Right renal cortex interstitium (tissue), 3 donors: ENCODE measurements at places on chromosomes 6 and 20. TPM values are rescaled to one million over a fixed set of nuclear protein-coding genes. Genes with fewer than 3 reads are reported as not detected.

DNA sequence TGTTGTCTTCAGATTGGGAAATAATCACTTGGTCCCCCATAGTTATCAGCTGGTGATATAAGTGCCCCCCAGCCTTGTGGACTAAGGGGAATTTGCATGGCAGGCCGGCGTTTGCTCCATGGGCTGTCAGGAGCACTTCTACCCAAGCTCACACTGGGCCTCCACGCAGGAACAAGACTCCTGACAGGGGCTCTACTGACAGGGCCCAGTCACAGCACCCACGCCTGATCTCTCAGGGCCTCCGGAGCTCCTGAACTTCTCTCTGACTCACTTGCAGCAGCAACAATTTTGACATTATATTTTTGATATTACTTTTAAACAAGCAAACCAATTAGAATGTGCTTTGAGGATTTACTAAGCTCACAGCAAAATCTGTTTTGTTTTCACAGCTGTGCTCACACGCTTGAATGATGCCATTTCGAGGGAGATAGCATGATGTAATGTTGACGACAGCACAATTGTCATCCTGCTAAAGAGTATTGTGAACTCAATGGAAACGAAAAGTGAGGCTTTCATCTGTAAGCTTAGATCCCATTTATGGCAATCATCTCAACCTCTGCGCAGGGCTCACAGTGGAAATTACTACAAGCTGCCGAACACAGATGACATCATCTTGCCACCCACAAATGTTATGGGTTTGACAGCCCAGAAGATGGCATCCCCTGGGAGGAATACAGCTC is 28.7 kb upstream of the TXNDC5 start:
- DNase-seq, result no peak

- no peak for DNase-seq
Observed at GRCh38 chr6:43665376-43665775, 20.5 kb downstream of the RSPH9 start.

DNA sequence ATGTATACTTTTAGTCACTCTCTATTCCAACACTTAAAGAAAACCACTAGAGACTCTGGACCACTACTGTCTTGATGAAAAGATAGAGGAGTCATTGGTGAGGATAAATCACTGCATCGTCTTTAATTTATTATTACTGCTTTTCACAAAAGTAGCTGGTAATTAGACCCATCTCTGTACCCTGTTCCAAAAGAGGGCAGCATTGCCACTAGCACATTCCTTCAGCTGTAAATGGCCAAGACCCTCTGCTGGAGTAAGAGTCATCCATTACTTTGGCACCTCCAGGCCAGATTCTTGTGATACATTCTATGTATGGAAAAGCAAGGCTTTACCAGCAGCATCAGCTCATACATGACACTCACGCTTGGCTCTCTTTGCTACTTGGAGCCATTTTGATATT is 49.5 kb upstream of the PREP start:
- DNase-seq, result no peak

DNA sequence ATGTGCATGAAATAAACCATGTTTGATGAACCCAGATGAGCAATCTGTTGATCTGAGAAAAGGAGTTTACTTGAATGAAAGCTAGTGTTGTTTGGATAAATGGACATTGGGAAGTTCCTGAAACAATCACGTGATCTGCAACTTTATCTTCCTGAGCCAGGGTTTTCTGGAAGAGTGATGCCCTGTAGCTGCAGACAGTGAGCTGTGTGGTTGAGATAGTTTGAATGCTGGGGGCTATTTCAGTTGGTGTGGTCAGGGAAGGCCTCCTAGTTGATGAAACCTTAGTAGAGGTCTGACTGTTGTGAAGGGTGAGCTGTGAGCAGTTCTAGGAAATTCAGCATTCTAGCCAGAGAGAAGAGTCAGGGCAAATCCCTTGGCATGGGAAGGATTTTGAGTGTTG is 643.7 kb downstream of the UTRN start:
- no peak for DNase-seq

- DNase-seq, result no peak
Observed at GRCh38 chr6:93176070-93176469, 243.3 kb downstream of the EPHA7 start.

GRCh38 chr6:164013480-164014208 is 599.1 kb downstream of the QKI start:
- DNase-seq, result no peak

LHFPL5 gene
- not detected for polyA plus RNA-seq

IL17A gene
- polyA plus RNA-seq, result not detected

AVP gene
- not detected for polyA plus RNA-seq

PTPRK gene
- 57.7 TPM for polyA plus RNA-seq

PRPH2 gene
- polyA plus RNA-seq, result 3.2 TPM

- DNase-seq, result no peak
Observed at GRCh38 chr20:51420805-51421204, 121.7 kb downstream of the NFATC2 start.

DNA sequence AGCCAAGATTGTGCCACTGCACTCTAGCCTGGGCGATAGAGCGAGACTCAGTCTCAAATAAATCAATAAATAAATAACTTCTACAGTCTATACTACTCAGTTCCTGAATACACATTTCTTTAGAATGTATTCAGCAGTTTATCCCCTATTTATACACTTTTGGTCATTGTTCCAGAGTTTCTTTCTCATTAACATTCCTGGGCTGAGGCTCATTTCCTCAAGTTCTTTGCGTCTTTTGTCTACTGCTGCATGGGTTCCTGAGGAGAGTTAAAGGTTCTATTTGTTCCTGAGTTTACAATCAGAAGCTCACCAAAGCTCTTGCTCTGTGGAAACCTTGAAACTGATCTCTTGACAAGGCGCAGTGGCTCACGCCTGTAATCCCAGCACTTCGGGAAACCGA is 37.7 kb upstream of the SASH1 start:
- no peak for DNase-seq
